ENCODE measurements at places on chromosomes 6 and 20. TPM values are rescaled to one million over a fixed set of nuclear protein-coding genes. Genes with fewer than 3 reads are reported as not detected.

PKHD1 gene
- total RNA-seq, result not detected

TMEM200A gene
- 0.67 TPM for total RNA-seq

OOEP gene
- total RNA-seq, result not detected

C6orf141 gene
- total RNA-seq, result 30.7 TPM

RAD21L1 gene
- total RNA-seq, result not detected

MICA gene
- 47.9 TPM for total RNA-seq

MICB gene
- total RNA-seq, result 24.3 TPM

KCNQ5 gene
- total RNA-seq, result under 0.01 TPM

RIPOR3 gene
- not detected for total RNA-seq

GLP1R gene
- not detected for total RNA-seq

RIN2 gene
- 111 TPM for total RNA-seq

PAX1 gene
- not detected for total RNA-seq
